ENCODE measurements at places on chromosomes 1 and 21. TPM values are rescaled to one million over a fixed set of nuclear protein-coding genes. Genes with fewer than 3 reads are reported as not detected.

Gene FAM72D
- total RNA-seq = 0.14 TPM

Gene DNASE2B
- not detected for total RNA-seq

Gene PTGER3
- total RNA-seq = 4.4 TPM

Gene SPOCD1
- 1.4 TPM for total RNA-seq

Gene SLAMF9
- total RNA-seq = not detected

Gene CRABP2
- total RNA-seq = 900 TPM

Gene TNFAIP8L2
- 0.45 TPM for total RNA-seq

Gene SGIP1
- total RNA-seq = 2.6 TPM

Gene BOLA1
- total RNA-seq = 46.0 TPM

GRCh38 chr1:95547005-95547404, 313.0 kb downstream of the RWDD3 start:
- peaks cover 8% of the 10 kb centered on the region for H3K4me1 ChIP-seq
- H3K27me3 ChIP-seq = no peaks in the 10 kb centered on the region
- no peak overlapping the region for H3K4me3 ChIP-seq
- no peak for DNase-seq
- no peak overlapping the region for H3K27ac ChIP-seq
- H3K36me3 ChIP-seq = no peaks in the 10 kb centered on the region

GRCh38 chr1:156586892-156587477, 4.6 kb upstream of the NAXE start:
- DNase-seq = no peak
- no peaks in the 10 kb centered on the region for H3K27me3 ChIP-seq
- no peak overlapping the region for H3K4me3 ChIP-seq
- H3K27ac ChIP-seq = no peak overlapping the region
- no peaks in the 10 kb centered on the region for H3K4me1 ChIP-seq

DNA sequence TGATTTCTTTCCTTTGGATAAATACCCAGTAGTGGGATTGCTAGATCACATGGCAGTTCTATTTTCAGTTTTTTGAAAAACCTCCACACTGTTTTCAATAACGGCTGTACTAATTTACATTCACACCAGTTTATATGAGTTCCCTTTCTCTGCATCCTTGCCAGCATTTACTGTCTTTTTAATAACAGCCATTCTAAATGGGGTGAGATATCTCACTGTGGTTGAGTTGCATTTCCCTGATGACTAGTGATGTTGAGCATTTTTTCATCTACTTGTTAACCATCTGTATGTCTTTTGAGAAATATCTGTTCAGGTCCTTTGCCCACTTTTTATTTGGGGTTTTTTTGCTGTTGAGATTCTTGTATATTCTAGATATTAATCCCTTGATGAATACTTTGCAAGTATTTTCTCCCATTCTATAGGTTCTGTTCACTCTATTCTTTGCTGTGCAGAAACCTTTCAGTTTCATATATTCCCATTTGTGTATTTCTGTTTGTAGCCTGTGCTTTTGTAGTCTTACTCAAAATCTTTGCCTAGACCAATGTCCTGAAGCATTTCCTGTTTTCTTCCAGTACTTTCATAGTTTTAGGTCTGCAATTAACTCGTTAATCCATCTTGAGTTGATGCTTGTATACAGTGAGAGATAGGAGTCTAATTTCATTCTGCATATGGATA, 7.3 kb downstream of the HENMT1 start:
- H3K4me3 ChIP-seq = no peak overlapping the region
- H3K36me3 ChIP-seq = no peaks in the 10 kb centered on the region
- H3K27me3 ChIP-seq = no peaks in the 10 kb centered on the region

DNA sequence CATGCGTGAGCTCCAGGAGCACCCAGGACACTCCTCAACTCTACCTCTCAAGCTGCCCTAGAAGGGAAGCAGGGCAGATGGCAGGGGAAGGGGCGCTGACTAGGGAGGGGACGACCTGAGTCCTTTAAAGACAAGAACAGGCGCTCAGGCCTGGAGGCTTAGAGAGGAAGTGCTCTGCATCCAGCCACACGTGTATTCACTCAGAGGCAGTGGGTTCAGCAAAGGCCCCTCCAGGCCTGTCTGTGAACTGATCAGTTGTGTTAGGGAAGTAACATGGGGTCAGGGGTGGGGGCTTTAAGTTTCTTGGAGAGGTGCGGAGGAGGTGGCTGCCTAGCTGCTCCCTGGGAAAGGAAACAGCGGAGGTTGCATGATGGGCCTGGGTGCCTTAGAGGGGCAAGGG, 37.1 kb upstream of the ARF1 start:
- no peak overlapping the region for H3K4me3 ChIP-seq
- H3K27me3 ChIP-seq = peaks cover 22% of the 10 kb centered on the region
- H3K27ac ChIP-seq = no peak overlapping the region
- no peak for DNase-seq

- no peak for DNase-seq
- peaks cover 15% of the 10 kb centered on the region for H3K4me1 ChIP-seq
- no peaks in the 10 kb centered on the region for H3K36me3 ChIP-seq
- peaks cover 5% of the 10 kb centered on the region for H3K27me3 ChIP-seq
- no peak overlapping the region for H3K27ac ChIP-seq
These were observed 22.8 kb downstream of the ERG start for GRCh38 chr21:38475519-38475918.

DNA sequence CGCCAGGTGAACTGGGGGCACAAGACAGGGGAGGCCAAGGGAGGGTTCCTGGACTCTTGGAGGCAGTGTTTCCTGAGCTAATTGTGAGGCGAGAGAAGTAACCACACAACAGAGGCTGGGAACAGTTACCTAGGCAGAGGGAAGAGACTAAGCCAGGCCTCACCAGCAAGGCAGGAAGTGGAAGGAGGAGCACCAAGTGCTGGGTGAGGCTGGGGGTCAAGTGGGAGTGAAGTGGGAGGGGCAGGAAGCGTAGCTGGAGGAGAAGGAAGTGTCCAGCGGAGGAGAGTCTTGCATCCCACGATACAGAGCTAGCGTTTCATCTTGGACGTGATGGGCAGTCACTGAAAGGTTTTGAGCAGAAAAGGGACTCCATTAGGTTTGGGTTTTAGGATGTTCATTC, 48.3 kb upstream of the CAPZB start:
- H3K27ac ChIP-seq = no peak overlapping the region
- H3K36me3 ChIP-seq = no peaks in the 10 kb centered on the region
- no peak overlapping the region for H3K4me3 ChIP-seq
- H3K27me3 ChIP-seq = no peaks in the 10 kb centered on the region

DNA sequence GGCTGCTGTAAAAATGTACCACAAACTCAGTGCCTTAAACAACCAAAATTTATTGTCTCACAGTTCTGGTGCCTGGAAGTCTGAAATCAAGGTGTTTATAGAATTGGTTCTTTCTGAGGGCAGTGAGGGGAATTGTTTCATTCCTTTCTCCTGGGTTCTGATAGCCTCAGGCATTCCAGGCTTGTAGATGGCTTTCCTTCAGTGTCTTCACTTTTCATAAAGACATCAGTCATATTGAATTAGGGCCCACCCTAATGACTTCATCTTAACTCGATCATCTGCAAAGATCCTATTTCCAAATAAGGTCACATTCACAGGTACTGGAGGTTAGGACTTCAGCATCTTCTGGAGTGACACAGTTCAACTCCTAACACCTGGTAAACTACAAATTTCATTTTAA, 15.0 kb downstream of the CDKN2C start:
- H3K27ac ChIP-seq = no peak overlapping the region
- H3K27me3 ChIP-seq = peaks cover 67% of the 10 kb centered on the region
- no peaks in the 10 kb centered on the region for H3K4me1 ChIP-seq
- no peak for DNase-seq
- H3K4me3 ChIP-seq = no peak overlapping the region

DNA sequence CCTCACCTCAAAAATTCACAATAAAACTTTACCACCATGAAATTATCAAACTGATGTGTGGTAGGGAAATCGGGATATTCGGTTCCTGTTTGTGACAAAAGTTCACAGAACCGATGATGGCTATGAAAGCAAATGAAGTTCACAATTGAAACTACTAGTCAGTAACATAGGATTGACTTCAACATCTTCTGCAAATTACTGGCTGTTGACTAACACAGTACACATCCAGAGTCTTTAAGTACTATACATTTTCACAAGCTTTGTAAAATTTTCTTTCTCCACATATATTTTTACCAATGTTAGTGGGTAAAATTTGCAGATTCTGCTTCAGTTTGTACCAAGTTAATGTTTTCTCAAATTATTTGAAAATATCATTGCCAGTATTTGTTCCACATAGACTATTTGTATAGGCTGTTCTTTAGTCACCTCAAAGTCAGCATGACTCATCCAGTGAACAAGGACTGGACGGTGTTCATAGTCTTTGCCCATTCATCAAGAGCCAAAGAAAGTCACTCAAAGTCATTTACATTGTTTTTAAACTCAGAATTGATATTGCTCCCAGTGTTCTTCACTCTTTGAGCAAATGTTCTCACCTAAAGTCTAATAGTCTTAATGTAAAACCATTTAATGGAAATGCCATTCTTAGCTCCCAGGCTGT, 213.4 kb downstream of the USP25 start:
- no peak for DNase-seq
- no peaks in the 10 kb centered on the region for H3K4me1 ChIP-seq
- no peaks in the 10 kb centered on the region for H3K36me3 ChIP-seq
- H3K4me3 ChIP-seq = no peak overlapping the region

GRCh38 chr1:85340427-85340826, 64.0 kb upstream of the BCL10 start:
- DNase-seq = no peak
- no peak overlapping the region for H3K4me3 ChIP-seq
- H3K27ac ChIP-seq = no peak overlapping the region

GRCh38 chr21:44300262-44300959, 558 bp downstream of the PFKL start:
- H3K4me1 ChIP-seq = peaks cover 11% of the 10 kb centered on the region
- peak; percentile 71 for DNase-seq
- no peaks in the 10 kb centered on the region for H3K36me3 ChIP-seq
- peak overlapping the region; percentile 85 for H3K27ac ChIP-seq

GRCh38 chr1:89121641-89122040, 4.3 kb downstream of the GBP2 start:
- no peak overlapping the region for H3K27ac ChIP-seq
- no peaks in the 10 kb centered on the region for H3K4me1 ChIP-seq
- DNase-seq = no peak
- H3K4me3 ChIP-seq = no peak overlapping the region

GRCh38 chr1:10620776-10621175, 146.0 kb downstream of the PEX14 start:
- no peak overlapping the region for H3K27ac ChIP-seq
- no peak for DNase-seq
- H3K36me3 ChIP-seq = peaks cover 3% of the 10 kb centered on the region
- no peaks in the 10 kb centered on the region for H3K27me3 ChIP-seq

- H3K27me3 ChIP-seq = no peaks in the 10 kb centered on the region
- no peak for DNase-seq
- H3K4me1 ChIP-seq = peaks cover 10% of the 10 kb centered on the region
- H3K36me3 ChIP-seq = no peaks in the 10 kb centered on the region
- no peak overlapping the region for H3K4me3 ChIP-seq
- H3K27ac ChIP-seq = no peak overlapping the region
These were observed 1.8 kb upstream of the RPS6KC1 start for GRCh38 chr1:213049232-213049631.

DNA sequence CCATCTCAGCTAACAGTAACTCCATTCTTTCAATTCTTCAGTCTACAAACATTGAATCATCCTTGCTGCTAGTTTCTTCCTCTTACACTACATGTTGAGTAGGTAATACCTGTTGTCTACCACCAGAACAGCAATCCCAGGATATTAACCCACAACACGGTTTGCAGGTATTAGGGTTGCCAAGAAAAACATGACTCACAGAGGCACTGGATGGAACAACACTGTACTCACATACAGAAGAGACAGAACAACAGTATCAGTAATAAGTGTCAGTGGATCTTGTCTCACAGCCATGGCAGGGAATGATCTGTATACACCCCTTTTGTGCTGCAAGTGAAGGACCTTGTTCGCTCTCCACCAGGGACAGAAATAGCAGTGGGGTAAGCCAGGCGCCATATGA, 212.1 kb downstream of the GPR52 start:
- H3K27ac ChIP-seq = peak overlapping the region; percentile 72
- peak; percentile 2 for DNase-seq
- peaks cover 10% of the 10 kb centered on the region for H3K4me1 ChIP-seq
- no peaks in the 10 kb centered on the region for H3K27me3 ChIP-seq
- no peaks in the 10 kb centered on the region for H3K36me3 ChIP-seq

- no peaks in the 10 kb centered on the region for H3K36me3 ChIP-seq
- no peaks in the 10 kb centered on the region for H3K27me3 ChIP-seq
- H3K27ac ChIP-seq = peak overlapping the region; percentile 60
- H3K4me3 ChIP-seq = no peak overlapping the region
- H3K4me1 ChIP-seq = peaks cover 20% of the 10 kb centered on the region
- no peak for DNase-seq
These were observed 135.7 kb upstream of the PROX1 start for GRCh38 chr1:213852107-213852506.

- no peaks in the 10 kb centered on the region for H3K27me3 ChIP-seq
- H3K27ac ChIP-seq = peak overlapping the region; percentile 83
- no peaks in the 10 kb centered on the region for H3K36me3 ChIP-seq
- H3K4me1 ChIP-seq = peaks cover 56% of the 10 kb centered on the region
These were observed 138.0 kb downstream of the RERE start for GRCh38 chr1:8679395-8679800.

GRCh38 chr1:2554621-2555387, 1.4 kb upstream of the TNFRSF14 start:
- no peaks in the 10 kb centered on the region for H3K36me3 ChIP-seq
- no peak overlapping the region for H3K27ac ChIP-seq
- H3K4me1 ChIP-seq = peaks cover 10% of the 10 kb centered on the region
- no peak overlapping the region for H3K4me3 ChIP-seq
- peak; percentile 40 for DNase-seq

DNA sequence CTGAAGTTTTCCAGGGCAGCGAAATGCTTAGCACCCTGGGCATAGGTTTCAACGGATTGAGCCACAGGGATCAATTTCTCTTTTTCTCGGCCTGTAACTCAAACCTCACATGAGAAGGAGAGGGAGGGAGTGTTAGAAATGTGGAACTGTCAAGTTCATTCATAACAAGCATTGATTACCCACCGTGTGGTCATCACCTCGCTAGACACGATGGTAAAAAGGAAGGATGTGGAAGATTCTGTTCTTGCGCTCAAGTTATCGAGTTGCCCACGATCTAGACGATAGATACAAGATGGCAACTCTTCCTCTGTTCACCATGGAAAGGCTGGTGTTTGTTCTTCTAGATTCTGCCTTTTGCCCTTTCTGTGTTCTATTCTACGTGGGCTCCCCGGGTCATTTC, 4.0 kb upstream of the RCAN3 start:
- H3K4me1 ChIP-seq = peaks cover 3% of the 10 kb centered on the region
- H3K4me3 ChIP-seq = no peak overlapping the region
- no peaks in the 10 kb centered on the region for H3K36me3 ChIP-seq

GRCh38 chr1:228364068-228364705, 42.4 kb downstream of the TRIM11 start:
- no peaks in the 10 kb centered on the region for H3K36me3 ChIP-seq
- H3K4me1 ChIP-seq = peaks cover 21% of the 10 kb centered on the region
- H3K27me3 ChIP-seq = no peaks in the 10 kb centered on the region
- no peak overlapping the region for H3K4me3 ChIP-seq

GRCh38 chr1:197272791-197273190, 4.7 kb downstream of the CRB1 start:
- DNase-seq = no peak
- H3K4me1 ChIP-seq = no peaks in the 10 kb centered on the region
- H3K27ac ChIP-seq = no peak overlapping the region
- no peaks in the 10 kb centered on the region for H3K27me3 ChIP-seq
- no peak overlapping the region for H3K4me3 ChIP-seq

All from cardiac muscle cell (in vitro differentiated cells and primary cell).